ENCODE measurements at places on chromosomes 3 and 15. TPM values are rescaled to one million over a fixed set of nuclear protein-coding genes. Genes with fewer than 3 reads are reported as not detected.

EEF1AKMT4 gene
- total RNA-seq: 4.2 TPM

CLEC3B gene
- 138 TPM for total RNA-seq

NTRK3 gene
- 2.3 TPM for total RNA-seq

EIF4G1 gene
- 294 TPM for total RNA-seq

DNA sequence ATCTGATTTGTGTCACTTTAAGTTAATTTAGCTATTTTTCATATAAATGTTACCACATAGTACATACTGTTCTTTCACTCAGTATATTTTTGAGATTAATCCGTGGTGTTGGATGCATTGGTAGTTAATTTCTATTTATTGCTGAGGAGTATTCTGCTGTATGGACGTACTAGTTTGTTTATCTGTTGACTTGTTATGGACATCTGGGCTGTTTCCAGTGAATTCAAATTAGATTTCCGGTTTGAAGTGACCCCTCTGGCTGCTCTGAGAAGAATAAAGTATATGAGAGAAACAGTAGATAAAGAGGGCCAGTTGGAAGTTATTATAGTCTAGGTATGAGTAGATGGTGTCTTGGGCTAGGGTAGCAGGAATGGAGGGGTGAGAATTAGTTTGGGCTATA is 15.6 kb downstream of the KAT2B start:
- H3K36me3 ChIP-seq: no peaks in the 10 kb centered on the region
- H3K27me3 ChIP-seq: no peaks in the 10 kb centered on the region
- H3K4me3 ChIP-seq: no peak overlapping the region
- no peak for DNase-seq
- peaks cover 45% of the 10 kb centered on the region for H3K4me1 ChIP-seq
- peak overlapping the region; percentile 41 for H3K27ac ChIP-seq

DNA sequence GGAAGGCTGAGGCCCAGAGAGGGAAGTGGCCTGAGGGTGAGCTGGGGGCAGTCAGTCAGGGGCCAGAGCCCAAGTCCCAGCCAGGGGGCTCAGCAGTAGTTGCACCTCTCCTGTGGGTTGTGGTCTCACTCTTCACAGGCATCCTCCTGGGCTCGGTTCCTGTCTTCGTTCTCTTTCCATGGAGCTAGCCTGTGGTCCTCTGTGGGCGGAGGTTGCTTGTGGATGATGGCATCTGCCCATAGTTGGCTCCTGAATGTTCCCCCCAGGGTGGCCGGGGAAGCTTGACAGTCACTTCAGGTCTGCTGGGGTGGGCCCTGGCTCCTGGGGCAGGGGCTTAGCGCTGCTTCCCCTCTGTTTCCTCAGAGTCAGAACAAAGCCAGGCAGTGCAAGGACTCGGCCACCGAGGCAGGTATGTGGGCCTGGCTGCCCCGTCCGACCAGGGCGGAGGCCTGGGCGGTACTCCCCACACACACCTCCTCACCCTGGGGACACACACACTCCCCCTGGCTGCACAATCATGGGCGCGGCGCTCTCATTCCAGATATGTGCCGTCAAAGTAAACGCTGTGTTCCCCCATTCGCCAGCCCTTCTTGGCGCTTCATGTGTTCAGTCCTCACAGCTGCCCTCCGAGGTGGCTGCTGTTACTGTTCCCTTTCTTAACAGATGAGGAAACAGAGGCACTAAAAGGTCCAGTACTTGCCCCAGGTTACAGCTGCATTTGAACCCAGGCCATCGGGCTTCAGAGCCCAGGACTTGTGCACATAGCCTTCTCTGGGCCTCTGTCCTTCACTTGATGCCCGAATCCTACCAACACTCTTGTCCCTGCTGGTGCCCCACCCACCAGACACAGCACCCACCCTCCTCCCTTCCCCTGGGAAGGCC is 34.5 kb downstream of the PSTPIP1 start:
- DNase-seq: peak; percentile 20
- no peaks in the 10 kb centered on the region for H3K27me3 ChIP-seq
- H3K36me3 ChIP-seq: no peaks in the 10 kb centered on the region
- no peak overlapping the region for H3K27ac ChIP-seq

- H3K4me1 ChIP-seq: no peaks in the 10 kb centered on the region
- no peak overlapping the region for H3K27ac ChIP-seq
- no peak for DNase-seq
- H3K4me3 ChIP-seq: no peak overlapping the region
- H3K36me3 ChIP-seq: no peaks in the 10 kb centered on the region
- H3K27me3 ChIP-seq: no peaks in the 10 kb centered on the region
Observed at GRCh38 chr3:183123891-183124290, 24.6 kb upstream of the MCCC1 start.

DNA sequence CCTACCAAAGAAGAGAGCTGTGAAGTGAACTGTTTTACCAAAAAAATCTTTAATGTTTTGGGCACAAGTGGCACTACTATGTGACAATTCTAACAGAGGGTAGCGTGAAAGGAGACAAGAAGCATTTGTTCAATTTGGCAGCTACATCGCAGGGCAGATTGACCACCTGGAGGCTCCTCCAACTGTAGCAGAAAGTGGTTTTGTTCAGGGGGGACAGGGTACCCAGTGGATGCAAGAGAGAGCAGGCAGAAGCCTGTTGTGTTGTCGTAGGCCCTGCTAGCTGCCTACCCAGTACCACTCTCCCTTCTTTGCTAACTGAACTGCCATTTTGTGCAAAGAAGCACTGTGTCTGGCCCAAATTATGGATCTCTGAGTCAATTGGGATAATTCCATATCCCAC is 54.8 kb upstream of the SYN2 start:
- no peaks in the 10 kb centered on the region for H3K36me3 ChIP-seq
- DNase-seq: no peak
- H3K4me3 ChIP-seq: no peak overlapping the region
- no peak overlapping the region for H3K27ac ChIP-seq

- H3K27ac ChIP-seq: no peak overlapping the region
- DNase-seq: no peak
- H3K4me3 ChIP-seq: no peak overlapping the region
- no peaks in the 10 kb centered on the region for H3K36me3 ChIP-seq
- no peaks in the 10 kb centered on the region for H3K4me1 ChIP-seq
Observed at GRCh38 chr3:74107451-74107850, 482.7 kb upstream of the PDZRN3 start.

- no peak for DNase-seq
- no peak overlapping the region for H3K4me3 ChIP-seq
- H3K4me1 ChIP-seq: no peaks in the 10 kb centered on the region
- no peaks in the 10 kb centered on the region for H3K36me3 ChIP-seq
Observed at GRCh38 chr3:182920515-182921084, 59.7 kb downstream of the DCUN1D1 start.

- H3K27me3 ChIP-seq: no peaks in the 10 kb centered on the region
- no peak overlapping the region for H3K27ac ChIP-seq
- no peak for DNase-seq
Observed at GRCh38 chr15:89947385-89947784, 34.6 kb upstream of the ARPIN start.

GRCh38 chr15:90386221-90386620 is 1.8 kb upstream of the IQGAP1 start:
- DNase-seq: no peak
- H3K27ac ChIP-seq: no peak overlapping the region
- no peaks in the 10 kb centered on the region for H3K27me3 ChIP-seq
- peaks cover 23% of the 10 kb centered on the region for H3K4me1 ChIP-seq

GRCh38 chr15:46293550-46293949 is 658.7 kb downstream of the SQOR start:
- no peak overlapping the region for H3K27ac ChIP-seq
- no peaks in the 10 kb centered on the region for H3K4me1 ChIP-seq
- no peak for DNase-seq
- no peaks in the 10 kb centered on the region for H3K27me3 ChIP-seq
- no peak overlapping the region for H3K4me3 ChIP-seq
- no peaks in the 10 kb centered on the region for H3K36me3 ChIP-seq

GRCh38 chr3:115084686-115085085 is 62.4 kb downstream of the ZBTB20 start:
- DNase-seq: no peak
- H3K4me1 ChIP-seq: peaks cover 7% of the 10 kb centered on the region
- no peaks in the 10 kb centered on the region for H3K27me3 ChIP-seq
- no peaks in the 10 kb centered on the region for H3K36me3 ChIP-seq
- H3K4me3 ChIP-seq: no peak overlapping the region

- DNase-seq: no peak
- H3K4me1 ChIP-seq: no peaks in the 10 kb centered on the region
- no peak overlapping the region for H3K4me3 ChIP-seq
- no peaks in the 10 kb centered on the region for H3K36me3 ChIP-seq
Observed at GRCh38 chr3:48344867-48345507, 11.5 kb upstream of the SPINK8 start.

DNA sequence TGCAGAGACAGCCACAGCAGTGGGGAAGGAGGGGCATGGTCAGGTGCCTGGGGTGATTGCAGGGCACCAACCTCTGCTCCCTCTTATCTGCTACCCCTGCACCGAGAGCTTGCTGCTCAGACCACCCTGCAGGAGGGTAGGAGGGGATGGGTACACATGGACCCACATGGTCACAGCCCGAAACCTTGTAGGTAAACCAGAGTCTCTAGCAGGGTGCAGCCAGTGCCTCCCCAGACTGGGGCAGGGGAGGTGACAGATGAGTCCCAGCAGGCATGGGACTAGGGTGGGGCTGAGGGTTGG is 49.2 kb downstream of the FAH start:
- H3K27ac ChIP-seq: no peak overlapping the region
- no peak for DNase-seq
- H3K4me1 ChIP-seq: no peaks in the 10 kb centered on the region
- no peak overlapping the region for H3K4me3 ChIP-seq
- H3K27me3 ChIP-seq: no peaks in the 10 kb centered on the region
- no peaks in the 10 kb centered on the region for H3K36me3 ChIP-seq

DNA sequence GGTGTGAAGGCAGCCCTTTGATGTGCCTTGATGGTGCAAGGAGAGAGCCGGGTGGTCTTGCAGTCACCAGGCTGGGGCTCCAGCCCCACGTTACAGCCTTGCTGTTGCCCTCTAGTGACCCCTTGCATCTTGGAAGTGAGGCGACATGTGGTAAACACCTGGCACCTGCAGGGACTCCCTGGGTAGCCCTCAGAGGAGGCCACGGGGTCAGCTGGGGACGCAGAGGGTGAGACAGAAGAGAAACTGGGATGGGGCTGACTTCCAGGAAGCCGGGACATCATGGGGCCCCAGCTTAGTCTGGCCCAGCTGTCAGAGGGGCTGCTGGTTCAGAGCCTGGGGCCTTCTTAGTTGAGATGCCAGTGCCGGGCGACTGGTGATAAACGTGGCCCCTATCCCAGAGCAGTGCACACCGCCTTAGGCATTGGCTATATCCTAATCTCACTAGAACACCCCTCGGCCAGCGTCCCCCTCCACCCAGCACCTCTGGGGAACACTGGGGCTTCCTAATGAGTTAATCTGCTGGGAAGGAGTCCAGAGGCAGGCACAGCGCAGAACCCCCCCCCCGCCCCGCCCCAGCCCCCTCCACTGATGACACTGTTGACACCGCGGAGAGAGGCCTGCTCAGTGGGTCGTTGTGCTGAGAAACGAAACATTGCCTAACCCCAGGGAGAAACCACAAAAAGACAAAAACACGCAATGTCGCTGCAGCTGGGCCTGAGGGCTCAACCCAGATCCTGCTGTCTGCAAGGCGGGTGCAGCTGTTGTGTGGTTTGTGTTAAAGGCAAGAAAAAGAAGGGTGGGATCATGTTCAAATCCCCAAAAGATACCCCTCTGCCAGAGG is 60.5 kb upstream of the KLF13 start:
- DNase-seq: peak; percentile 78
- H3K27me3 ChIP-seq: no peaks in the 10 kb centered on the region
- peaks cover 37% of the 10 kb centered on the region for H3K4me1 ChIP-seq
- H3K4me3 ChIP-seq: no peak overlapping the region

- H3K4me3 ChIP-seq: no peak overlapping the region
- no peaks in the 10 kb centered on the region for H3K4me1 ChIP-seq
- H3K27me3 ChIP-seq: no peaks in the 10 kb centered on the region
- peak; percentile 76 for DNase-seq
- H3K36me3 ChIP-seq: no peaks in the 10 kb centered on the region
Observed at GRCh38 chr3:187698499-187699399, 3.6 kb downstream of the RTP2 start.

DNA sequence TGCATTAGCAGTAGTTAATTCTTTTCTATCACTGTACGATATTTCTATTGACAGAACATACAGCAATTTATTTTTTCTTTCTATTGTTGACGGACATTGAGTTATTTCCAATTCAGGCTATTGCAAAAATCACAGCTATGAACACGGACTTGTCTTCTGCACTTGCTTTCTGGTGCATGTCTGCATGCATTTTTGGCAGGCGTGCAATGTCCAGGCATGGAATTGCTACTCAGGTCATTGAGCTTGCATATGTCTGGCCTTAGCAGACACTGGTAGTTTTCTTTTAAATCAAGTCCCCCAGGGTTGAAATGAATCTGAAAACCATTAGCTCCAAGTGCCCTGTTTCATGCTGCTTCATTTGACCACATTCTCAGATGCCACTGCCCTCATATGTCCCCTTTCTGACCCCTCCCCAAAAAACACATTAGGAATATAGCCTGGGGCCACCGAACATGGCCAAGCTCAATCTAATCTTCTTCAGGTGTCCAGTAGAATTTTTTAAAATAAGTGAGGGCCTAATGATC is 72.8 kb downstream of the LRIG1 start:
- no peaks in the 10 kb centered on the region for H3K27me3 ChIP-seq
- H3K4me3 ChIP-seq: no peak overlapping the region
- H3K27ac ChIP-seq: no peak overlapping the region
- peaks cover 3% of the 10 kb centered on the region for H3K36me3 ChIP-seq
- H3K4me1 ChIP-seq: peaks cover 25% of the 10 kb centered on the region

GRCh38 chr15:68726246-68726645 is 94.4 kb downstream of the ANP32A start:
- no peaks in the 10 kb centered on the region for H3K27me3 ChIP-seq
- peaks cover 17% of the 10 kb centered on the region for H3K4me1 ChIP-seq
- no peak overlapping the region for H3K27ac ChIP-seq
- no peak for DNase-seq
- no peak overlapping the region for H3K4me3 ChIP-seq

DNA sequence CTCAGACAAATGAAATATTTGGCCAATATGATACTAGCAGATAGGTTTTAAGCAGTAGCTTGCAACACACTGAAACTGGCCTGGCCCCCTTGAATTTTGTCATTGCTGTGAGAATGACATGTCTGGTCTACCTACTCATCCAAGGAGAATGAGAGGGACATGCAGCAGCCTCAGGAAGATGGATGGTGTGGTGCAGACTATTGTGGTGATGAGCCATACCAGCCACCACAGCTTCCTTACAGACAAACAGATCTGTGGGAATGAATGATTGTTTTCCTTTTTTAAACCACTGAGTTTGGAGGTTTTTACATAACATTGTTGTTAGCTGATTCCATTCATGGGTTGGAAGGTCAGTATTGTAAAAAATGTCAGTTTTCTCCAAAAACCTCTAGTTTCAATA is 133.7 kb upstream of the POU1F1 start:
- no peaks in the 10 kb centered on the region for H3K4me1 ChIP-seq
- no peak for DNase-seq
- H3K27ac ChIP-seq: no peak overlapping the region
- H3K36me3 ChIP-seq: no peaks in the 10 kb centered on the region
- no peak overlapping the region for H3K4me3 ChIP-seq
- no peaks in the 10 kb centered on the region for H3K27me3 ChIP-seq

DNA sequence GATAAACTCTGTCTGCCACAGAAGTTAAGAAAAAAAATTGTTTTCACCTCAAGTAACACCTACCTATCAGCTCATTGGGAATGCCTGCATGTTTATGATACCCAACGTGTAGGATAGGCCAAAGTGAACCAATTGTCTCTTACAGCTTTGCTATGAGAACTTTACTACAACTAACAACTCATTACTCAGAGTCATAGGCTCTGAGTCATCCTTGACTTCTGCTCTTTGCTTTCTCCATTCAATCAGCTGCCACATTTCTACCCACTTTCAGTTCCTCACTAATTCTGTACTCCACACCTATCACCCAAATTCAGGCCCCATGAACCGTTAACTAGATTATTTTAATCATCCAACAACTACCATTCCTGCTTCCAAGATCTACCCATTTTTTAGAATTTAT is 843.9 kb downstream of the TUSC7 start:
- no peaks in the 10 kb centered on the region for H3K4me1 ChIP-seq
- H3K36me3 ChIP-seq: no peaks in the 10 kb centered on the region

Data from upper lobe of left lung (tissue), 6 donors.